ENCODE measurements at places on chromosomes 3 and 15.
A peak's percentile ranks its signal among the peaks of the same experiment; 100 is the strongest.

GRCh38 chr3:69385723-69386555, at the start of gene FRMD4B:
TSS of gene FRMD4B (minus strand) at chr3:69386088. CDS start at chr3:69385989, 99 bp downstream.
- peak; percentile 79 for DNase-seq

GRCh38 chr3:192833177-192833890, 84.3 kb downstream of the MB21D2 start:
- no peak for DNase-seq

- no peak for DNase-seq
These were observed 15.0 kb downstream of the CEP70 start for GRCh38 chr3:138578961-138579574.

DNA sequence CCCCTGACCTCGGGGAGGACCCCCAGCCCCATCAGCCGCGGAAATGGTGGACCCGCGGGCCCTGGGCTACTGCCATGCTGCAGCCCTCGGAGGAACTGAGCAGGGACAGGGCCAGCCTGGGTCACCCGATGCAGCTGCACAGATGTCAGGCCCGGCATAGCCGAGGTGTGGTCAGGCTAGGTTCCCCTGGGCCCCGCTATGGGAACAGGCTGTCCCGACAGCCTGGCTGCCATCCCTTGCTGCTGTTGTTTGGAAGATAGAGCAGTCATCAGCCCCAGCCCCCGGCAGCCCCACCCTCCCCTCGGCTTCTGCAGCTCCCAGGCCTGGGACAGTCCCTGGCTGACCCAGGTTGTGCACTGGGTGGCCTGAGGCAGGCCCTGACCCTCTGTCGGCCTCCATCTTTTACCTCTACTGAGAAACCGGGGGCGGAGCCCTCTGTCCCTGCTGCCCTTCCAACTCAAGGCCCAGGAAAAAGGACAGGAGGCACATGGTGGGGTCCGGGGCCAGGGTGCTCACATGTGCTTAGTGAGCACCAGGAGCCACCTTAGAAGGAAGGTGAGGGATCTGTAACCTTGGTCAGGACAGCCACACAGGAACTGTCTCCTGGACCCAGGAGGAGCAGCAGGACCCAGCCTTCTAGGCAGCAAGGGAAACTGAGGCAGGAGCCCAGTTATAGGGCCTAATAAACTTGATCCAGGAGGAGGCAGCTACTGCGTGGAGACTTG, 31.5 kb upstream of the FBLN2 start:
- peak; percentile 91 for DNase-seq

DNA sequence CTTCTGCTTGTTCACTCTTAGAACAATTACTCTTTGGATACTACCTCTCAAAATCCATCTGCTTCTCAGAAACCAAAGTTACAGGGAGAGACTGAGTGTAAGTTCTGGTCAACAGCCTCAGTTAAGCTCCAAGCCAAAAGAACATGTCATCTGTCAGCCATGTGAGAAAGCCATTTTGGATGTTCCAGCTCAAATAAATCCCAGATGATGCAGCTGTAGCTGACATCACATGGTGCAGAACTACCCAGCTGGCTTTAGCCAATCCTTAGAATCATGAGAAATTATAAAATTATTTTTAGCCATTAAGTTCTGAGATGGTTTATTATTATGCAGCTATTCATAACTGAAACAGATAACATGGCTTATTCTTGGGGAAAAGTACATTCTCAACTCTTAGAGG, 696.0 kb downstream of the ZNF385D start:
- no peak for DNase-seq

- DNase-seq = no peak
These were observed 330 bp upstream of the TBC1D2B start for GRCh38 chr15:78077871-78078210.

GRCh38 chr3:171791692-171792076, 18.6 kb downstream of the PLD1 start:
- no peak for DNase-seq

DNA sequence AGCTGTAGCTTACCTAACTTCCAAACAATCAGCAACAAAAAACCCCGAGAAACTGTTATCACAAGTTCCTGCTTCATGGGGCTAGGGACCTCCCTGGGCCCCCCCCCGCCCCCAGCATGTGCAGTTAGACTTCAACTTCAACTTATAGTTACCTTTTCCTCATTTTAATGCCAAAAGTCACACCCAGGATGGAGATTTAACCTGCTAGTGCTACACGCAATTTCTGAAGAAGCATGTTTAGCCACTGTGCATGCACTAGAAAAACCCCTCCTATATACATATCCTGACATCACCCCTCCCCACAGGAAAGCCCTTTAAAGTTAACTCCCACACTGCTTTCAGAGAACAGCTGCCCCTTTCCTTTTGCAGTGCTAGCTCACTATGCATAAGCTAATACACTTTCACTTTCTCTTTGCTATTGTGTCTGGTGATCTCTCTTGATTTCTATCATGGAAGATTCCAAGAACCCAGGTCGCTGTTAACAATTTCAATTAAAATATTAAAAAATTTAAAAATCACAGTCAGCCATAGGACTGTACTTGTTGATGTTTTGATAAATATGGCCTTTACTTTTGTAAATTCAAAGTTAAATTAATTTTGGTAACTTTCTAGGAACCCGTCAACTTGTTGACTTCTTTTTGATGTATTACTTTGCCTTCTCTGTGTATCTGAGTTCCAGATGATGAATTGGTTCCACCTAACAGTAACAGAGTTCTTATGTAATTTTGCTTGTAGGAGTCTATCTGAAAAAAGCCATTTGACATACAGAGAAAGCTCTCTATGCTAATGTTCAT, 75.2 kb upstream of the ACAD9 start:
- no peak for DNase-seq

DNA sequence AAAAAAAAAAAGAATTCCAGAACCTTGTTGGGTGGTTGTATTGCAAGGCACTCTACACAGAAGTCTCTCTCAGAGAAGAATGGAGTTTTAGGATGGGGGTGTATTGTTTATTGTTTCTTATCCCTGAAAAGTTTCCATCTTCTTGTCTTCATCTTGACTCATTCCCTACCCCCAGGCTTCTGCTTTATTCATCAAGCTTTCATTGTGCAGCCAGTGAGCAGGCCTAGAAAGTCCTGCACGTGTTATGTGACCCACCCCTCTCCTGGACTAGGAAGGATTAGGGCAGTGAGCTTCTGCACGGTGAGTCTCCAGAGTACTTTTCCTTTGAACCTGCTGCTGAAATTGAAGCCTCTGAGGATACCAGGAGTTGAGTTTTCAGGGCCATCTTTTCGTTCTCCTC, 150.9 kb upstream of the IL12A start:
- DNase-seq = no peak

DNA sequence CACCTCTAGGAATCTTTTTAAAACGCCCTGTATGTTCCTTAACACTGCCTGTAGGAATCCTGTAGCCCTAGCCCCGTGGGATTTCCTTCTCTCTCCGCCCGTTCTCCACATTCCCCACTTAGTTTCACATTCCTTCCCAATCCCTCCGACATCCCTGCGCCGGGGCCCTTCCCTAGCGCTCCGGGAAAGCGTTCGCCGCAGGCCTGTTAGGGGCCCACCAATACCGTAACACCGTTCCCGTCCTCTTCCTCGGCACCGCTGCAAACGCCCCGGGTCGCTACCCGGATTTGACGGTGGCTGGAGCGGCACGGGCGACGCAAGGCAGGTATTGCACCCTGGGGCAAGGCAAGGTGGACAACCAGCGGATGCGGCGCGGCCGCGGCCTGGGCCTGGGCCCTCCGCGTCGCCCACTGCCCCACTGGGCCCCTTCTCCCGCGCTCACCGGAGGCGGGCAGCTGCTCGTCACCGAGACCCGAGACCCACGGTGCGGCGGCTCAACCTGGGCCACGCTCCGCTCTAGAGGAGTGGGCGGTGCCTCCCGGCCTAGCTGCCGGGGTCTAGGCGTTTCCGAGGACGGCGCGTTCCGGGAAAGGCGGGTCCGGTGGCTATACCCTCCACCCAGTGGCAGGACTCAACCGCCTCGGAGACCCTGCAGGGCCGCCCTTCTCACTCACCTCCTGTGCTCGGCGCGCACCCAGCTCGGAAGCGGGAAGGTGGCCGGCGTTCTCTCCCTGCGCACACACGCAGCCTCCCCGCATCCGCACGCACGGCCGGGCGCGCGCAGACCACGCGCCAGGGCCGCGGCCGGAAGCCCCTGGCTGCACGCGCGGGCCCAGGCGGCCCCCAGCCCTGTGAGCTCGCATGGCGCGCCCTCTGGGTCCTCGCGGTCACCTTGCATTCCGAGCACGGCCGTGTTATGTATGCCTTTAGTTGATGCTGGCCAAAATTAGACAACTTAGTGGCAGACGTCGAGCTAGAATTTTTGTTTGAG, at the start of gene B3GALNT1:
Gene B3GALNT1 (minus strand): TSS at position 789 of the 991 bp plus-strand sequence. CDS start 18,595 bp downstream, outside the sequence.
- DNase-seq = peak; percentile 82

DNA sequence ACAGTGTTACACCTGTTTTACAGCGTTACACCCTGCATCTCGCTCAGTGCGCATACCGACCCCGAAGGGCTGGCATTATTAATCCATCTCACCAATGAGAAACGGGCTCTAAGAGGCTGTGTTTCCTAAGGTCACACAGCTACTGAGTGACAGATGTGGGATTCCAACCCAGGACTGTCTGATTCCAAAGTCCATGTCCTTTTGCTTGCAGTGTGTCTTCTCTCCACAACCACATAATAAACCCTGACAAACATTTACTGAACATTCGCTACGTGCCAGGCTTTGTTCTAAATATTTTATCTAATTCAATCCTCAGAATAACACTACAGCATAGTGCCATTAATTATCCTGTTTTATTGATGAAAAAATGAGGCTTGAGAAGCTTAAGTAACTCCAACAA, 79.1 kb downstream of the RAB11A start:
- no peak for DNase-seq

GRCh38 chr3:186870421-186871201, 28.1 kb downstream of the ADIPOQ start:
- DNase-seq = no peak

- DNase-seq = peak; percentile 93
These were observed at the start of gene MESP2 for GRCh38 chr15:89776274-89777072. TSS of gene MESP2 (plus strand) at chr15:89776332. CDS start at chr15:89776358, 26 bp downstream.

GRCh38 chr3:19645093-19645492, 288.9 kb downstream of the EFHB start:
- DNase-seq = no peak

DNA sequence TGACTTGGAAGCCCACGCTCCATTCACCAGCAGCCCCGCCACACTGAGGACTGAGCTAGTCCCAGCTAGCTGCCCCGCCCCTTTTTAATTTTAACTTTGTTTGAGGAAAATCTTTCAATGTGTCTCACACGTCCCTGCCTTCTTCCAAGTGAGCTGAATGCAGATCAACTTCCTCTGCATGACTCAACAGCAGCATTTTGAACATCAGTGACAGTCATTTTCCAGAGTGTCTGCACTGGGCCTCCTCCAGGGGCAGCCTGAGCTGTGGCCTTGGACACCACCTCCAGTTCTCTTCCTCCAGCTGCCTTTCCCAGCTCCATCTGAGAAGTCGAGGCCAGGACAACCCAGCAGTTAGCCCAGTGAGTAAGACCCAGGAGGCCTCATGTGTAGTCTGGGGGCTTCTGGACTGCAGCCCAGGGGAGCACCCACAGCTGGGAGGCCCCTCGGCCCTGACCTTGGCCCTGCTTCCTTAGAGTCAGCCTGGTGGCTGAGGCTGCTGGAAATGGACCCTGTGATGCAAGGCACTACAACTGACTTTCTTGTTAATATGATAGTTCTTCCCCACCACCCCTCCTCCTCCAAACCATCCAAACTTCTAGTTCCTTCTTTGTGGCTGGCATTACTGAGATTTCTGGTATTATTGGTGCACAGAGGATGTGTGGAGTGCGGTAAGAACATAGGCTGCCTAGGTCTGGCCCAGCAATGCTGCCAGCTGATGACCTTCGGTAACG, 21.4 kb upstream of the ESYT3 start:
- peak; percentile 55 for DNase-seq

DNA sequence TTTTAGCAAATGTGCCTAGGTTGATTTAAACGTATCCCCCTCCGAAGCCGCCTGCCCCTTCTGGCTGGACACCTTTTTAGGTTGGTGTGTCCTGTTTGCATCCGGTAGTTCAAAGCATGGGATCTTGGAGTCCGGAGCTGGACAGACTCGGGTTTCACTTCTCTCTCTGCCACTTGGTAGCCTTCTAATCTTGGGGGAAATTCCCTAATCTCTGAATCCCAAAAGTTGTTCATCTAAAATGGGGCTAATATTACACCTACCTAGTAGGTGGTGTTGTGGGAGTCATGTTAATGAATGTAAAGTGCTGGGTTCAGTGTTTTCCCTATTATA, 760 bp downstream of the FANCI start:
- no peak for DNase-seq

DNA sequence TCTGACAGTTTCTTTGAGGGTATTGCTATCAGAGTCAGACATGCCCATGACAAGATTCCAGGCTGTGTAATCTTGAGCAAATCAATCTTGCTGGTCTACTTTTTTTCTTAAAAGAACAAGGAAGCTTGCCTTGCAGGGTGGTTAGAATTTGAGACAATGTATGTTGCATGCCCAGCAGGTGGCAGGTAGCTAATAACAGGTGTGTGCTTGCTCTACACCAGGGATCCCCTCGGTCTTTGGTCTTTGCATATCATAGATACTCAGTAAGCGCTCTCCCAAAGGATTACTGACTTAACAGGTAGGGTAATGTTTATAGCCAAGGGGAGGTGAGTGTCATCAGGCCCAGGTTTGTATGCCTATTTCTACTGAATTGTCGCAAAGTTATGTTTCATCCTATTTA, 37.3 kb downstream of the CACNA1D start:
- no peak for DNase-seq

DNA sequence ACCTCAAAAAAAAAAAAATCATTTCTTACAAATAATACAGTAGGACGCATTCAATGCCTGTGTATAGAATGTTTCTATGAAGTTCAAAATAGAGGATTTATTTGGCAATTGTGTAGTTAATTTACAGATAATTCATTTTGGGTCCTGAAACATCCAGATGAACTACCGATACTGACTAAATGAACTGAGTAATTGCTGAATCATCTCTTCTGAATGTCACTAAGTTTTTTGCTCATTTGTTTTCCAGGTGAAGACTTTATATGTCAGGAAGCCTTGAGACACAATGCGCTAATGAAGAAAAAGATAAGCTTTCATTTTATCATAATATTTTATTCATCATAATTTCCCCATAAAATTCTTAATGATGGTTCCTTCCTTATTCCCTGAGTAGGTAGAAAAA, 39.7 kb downstream of the PCOLCE2 start:
- no peak for DNase-seq

GRCh38 chr3:189548053-189548452, 83.1 kb upstream of the TP63 start:
- DNase-seq = no peak

DNA sequence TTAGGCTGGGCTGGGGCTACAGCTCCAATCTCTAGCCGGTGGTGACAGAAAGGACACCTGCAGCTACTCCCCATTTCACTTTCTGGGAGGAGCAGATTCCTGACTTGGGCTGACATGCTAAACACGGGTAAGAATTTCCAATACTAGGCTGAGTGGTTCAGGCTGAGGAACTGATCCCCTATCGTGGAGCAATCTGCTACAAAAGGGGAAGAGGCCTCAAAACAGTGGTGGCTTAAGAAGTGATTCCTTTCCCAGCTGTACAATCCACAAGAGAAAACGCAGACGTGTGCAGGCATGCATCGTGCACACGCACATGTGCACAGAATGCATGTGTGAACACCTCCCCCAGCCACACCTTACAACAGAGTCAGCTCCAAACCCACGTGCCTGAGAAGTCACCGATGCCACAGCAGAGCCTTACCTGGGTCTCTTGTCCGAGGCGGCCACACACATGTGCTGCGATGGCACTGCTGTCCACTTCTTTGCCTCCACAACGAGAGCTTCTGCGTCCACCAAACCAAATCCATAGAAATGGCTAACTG, 86.7 kb upstream of the SNRPA1 start:
- no peak for DNase-seq

- DNase-seq = peak; percentile 40
These were observed 43.4 kb downstream of the HCN4 start for GRCh38 chr15:73325191-73325861.

GRCh38 chr3:160701490-160701889, 24.5 kb downstream of the ARL14 start:
- DNase-seq = no peak
